ENCODE measurements at places on chromosomes 12 and 14.
A peak's percentile ranks its signal among the peaks of the same experiment; 100 is the strongest.

DNA sequence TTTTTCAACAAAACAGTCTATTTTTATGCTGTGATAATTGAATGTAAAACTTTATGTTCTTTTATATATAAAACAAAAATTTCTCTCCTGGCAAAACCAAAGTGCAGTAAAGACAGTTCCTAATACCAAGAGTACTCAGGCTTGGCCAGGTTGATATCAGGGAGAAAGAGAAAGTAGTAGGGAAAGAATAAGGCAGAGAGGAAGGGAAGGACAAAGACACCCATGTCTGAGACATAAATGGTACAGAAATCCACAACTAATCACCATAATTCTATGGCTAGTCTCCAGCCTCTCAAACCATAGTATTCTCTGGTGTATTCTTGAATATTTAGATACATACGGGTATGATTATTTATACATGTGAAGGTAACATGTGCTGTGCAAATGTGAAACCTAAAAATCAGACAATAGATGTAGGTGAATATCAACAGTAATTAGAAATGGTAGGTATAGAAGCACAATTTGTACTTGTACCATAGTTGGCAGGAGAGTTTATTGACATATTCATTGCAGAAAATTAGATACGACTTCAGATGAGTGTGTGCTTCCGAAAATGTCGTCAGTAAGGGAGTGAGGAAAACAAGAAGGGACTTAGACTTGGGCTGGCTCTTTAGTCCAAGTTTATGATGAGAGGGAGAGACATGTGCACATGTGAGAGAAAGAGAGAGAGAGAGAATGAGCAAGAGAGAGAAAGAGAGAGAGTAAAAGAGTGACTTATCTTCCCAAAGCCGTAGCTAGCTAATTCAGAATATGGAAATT lies 230.8 kb upstream of the NPAS3 start:
- DNase-seq: no peak

DNA sequence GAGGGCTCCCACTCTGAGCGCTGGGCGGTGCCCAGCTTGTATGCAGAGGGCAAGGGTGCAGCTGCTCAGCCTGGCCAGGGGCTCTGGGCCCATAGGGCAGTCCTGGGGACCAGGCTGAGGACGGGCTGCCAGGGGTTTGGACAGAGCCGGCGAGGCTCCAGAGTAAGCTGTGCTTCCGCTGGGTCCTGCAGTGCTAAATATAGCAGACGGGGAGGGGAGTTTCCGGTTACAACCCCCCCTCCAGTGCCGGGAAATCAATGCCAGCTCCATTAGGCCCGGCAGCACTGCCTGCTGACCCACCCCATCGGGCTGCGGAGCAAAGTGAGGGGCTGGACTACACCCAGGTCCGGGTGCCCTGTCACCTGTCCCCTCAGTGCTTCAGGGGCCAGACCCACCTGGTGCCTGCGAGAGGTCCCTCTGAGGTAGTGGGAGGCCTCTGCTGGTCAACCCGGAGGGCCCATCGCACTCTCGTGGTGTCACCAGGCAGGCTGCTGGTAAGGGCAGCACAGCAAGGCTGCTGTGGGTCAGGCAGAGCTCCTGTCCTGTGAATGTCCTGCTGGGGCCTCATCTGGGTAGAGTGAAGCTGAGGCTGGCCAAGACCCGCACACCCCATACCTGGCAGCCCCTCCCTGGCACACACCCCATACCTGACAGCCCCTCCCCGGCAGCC lies 2.6 kb upstream of the JAG2 start:
- DNase-seq: no peak

DNA sequence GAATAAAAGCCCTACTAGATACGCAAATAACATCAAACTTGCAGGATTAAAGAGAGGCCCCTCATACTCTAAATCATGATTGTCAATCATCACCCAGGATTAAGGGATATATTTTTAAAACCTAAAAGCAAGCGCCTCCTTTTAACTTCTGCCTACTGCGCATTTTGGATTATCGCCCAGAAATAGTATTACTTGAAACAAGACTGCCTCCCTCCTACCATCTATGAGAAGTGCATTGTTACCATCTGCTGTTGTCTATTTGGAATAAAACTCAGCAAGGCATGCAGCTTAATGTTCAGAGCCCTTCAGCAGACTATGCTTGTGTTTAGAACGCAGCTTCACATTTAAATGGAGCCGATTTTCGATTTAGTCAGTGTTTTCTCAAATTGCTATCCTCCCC lies 79.6 kb downstream of the EXOC5 start:
- no peak for DNase-seq

DNA sequence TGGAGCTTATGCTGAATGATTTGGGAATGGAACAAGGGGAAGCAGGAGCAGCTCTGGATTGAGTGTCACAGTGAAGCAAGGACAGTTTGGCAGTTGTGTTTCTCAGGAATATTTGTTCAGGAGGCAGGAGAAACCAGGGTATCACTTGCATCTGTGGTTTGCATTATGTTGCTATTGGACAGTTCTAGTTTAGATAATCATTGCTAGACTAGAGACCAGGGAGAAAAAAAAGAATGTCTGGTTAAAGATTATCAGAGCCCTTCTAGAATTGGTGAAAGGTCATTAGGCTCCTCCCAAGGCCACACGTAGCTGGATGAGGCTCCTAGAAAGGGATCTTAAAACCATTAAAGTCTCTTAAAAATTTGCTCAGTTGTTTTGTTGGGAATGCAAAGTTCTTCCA lies 17.0 kb upstream of the SRSF5 start:
- no peak for DNase-seq

DNA sequence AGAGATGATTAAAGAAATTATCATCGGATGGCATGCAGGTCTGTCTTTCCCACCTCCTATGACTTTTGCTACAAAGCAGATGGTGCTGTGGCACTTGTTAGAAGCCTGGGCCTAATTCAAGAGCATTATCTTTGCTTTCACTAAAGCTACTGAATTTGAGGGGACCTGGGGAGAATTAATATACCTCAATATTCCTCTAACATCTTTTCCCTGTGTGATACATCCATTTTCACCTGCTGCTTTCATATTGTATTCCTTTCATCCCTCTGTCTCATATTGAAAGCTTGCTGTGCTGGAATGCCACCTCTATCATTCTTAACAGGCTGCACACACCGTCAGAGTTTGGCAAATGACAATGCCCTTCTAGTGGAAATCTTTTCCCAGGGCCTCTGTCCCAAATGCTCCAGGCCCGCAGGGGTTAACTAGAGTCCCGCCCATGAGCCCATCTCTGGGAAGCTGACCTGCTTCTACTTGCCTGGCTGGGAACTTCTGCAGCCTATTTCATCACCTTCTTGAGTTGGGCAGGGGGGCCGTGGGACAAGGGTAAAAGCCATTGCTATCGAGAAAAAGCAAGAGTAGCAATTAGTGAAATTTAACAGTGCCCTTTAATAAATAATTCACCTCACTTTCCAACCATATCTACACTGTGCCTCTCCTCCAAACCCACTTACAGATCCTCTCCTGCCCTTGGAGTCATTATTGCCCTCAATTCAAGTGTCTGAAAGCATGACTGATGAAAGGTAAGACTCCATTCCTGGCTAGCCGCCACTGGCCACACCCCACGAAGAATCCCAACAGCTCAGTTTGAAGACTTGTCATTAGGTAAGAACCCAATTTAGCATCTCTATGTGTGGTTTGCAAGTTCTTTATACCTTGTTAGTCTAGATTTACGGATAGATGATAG lies 126.7 kb upstream of the BTG1 start:
- no peak for DNase-seq

GRCh38 chr12:113876160-113876559 lies 90.0 kb downstream of the RBM19 start:
- DNase-seq: no peak

DNA sequence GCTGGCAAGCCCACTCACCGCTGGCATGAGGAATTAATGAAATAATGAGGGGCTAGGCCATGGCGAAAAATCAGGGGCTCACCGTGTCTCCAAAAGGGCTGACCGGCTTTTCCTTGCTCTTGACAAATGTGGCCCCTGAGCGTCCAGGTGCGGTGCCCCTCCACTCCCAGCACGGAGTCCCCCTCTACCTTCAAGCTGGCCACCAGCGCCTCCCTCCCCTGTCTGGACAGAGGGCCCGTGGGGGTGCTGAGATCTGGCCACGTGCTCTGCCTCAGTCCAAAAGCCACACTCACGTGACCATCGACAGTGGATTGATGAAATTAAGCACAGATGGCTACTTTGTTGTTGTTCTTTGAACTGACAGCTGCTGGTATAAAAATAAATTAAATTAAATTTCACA lies 78.8 kb upstream of the BCL11B start:
- peak; percentile 35 for DNase-seq

DNA sequence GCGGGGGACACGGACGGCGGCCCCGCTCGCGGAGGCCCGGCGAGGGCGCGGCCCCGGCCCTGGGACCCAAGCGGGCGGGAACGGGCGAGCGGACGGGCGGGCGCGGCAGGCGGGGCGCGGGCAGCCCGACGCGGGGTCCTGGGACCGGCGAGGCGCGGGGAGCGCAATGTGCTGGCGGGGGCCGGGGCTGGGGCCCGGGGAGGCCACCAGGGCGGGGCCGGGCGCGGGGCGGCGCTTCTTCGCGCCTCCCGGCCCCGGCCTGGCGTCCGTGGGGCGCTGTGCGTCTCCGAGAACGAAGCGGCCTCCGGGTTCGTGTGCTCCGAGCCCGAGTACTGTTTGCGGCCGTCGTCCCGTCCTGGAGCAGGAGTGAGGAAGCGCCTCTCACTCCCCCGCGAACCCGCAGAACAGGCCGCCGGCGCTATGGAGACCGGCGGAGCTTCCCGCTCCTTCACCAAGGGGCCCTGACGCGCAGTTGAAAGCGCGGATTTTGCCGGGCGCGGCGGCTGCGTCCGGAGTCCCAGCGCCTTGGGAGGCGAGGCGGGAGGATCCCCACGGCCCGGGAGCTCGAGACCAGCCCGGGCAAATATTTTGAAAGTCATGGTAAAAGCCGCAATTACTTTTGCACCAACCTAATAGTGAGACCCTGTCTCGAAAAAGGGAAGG lies 420 bp upstream of the ANKLE2 start:
- DNase-seq: peak; percentile 90

- peak; percentile 50 for DNase-seq
Measured at GRCh38 chr14:78946949-78947348, 776.8 kb downstream of the NRXN3 start.

GRCh38 chr14:71454513-71455332 lies 477.5 kb upstream of the RGS6 start:
- no peak for DNase-seq

DNA sequence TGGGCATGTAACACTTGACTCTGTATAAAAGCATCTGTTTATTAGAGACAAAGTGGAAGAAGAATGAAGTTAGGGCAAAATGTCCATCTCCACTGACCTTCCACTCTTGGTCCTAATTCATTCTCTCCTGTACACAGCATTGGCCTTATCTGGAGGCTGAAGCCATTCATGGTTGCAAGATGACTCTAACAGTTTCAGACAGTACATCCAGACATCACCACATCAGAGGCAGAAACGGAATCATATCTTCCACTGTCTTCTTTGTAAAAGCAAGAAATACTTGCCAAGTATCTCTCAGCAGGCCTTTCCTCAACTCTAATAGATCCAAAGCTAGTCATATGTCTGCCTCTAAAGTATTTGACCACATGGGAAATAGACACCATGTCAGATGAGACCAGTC lies 41.1 kb downstream of the PTHLH start:
- no peak for DNase-seq

DNA sequence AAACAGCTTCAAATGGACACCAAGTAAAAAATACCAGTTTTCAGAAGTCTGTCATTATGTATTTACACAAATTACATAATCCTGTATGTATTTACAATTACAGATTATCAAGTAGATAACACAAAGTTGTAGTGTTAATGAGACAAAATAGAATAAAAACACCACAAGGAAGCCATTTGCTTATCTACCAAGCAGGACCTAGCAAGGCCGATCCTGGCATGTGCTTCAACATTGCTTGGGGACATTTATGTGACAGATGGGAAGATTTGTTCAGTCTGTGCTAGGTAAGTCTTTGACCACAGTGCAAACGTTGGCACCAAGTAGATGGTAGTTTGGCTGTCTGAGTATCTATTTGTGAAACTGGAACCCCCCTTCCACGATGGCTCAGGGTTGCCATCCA lies 35.8 kb downstream of the BCAT1 start:
- no peak for DNase-seq

GRCh38 chr12:62578726-62579125 lies 112.1 kb downstream of the MON2 start:
- no peak for DNase-seq

GRCh38 chr14:24959791-24960331 lies 90.1 kb downstream of the STXBP6 start:
- no peak for DNase-seq

GRCh38 chr12:48351022-48351708 lies 446 bp upstream of the ZNF641 start:
- peak; percentile 68 for DNase-seq

DNA sequence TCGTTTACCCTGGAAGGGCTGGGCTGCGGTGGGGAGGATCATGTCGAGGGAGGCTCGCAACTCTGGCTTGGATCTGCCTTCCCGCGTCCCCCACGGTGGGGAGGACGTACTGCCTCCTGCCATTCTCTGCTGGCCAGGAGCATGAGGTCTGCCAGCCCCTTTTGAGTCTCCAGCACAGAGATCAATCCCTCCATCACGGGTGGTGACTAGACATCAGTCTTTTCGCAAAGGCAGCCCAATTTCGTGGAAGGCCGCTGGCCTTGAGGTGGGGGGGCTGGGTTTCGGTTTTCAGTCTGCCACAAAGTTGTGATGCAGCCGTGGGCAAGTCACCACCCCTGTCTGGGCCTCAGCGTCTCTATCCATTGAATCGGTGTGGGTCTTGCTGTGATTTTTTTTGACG lies 62.2 kb downstream of the PRMT8 start:
- no peak for DNase-seq

DNA sequence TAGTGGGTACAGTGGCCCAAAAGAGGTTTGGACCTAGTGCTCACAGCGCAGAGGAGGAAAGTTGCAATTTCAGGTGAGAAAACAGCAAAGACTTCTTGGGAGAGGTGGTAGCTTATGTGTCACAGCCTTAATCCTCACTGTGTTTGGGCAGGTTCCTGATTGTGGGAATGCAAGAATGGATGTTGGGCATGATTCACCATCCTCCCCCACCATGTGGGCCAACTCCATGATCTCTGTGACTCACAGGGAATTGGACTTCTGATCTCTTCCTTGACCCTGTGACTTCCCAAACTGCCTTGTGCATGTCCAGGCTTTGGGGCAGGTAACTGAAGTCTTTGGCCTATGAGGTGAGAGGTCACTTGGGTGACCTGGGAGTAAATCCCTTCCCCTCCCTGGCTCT lies 1.8 kb upstream of the CHST11 start:
- DNase-seq: no peak

GRCh38 chr12:115474539-115475353 lies 790.8 kb upstream of the TBX3 start:
- no peak for DNase-seq
